ENCODE measurements at places on chromosomes 1 and 21.

GRCh38 chr1:117592155-117592554, 13.7 kb upstream of the TENT5C start:
- DNase-seq = no peak

DNA sequence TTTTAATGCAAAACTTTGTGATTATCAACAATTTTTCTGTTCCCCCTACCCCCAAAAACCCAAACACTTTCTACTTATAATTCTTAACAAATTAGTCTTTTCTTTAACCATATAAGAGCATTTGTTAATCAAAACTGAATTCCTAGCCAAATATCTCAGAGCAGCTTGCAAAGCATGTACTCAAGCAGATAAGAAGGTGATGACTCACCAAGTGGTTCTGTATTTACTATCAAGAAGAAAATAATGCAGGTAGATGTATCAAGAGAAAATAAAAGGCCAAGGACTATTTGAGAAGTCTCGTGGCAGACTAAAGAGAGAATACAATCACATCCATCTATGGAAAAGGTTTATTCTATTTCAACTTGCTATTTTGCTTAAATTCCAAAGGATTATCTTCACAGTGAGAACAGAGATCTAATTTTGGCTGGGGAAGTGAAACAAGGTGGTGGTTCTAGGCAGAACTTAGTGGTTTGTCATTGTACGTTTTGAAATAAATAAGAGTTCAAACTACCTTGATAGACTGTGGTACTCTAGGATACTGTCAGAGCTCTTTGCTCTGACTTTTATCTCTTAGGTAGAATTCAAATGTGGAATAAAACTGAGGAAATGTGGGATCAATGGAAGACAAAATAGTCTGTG, 94.7 kb upstream of the NRIP1 start:
- DNase-seq = no peak

- no peak for DNase-seq
These were observed 268.7 kb downstream of the CHRM3 start for GRCh38 chr1:239655023-239655422.

- DNase-seq = no peak
These were observed 146.9 kb upstream of the C1orf174 start for GRCh38 chr1:4046836-4047461.

DNA sequence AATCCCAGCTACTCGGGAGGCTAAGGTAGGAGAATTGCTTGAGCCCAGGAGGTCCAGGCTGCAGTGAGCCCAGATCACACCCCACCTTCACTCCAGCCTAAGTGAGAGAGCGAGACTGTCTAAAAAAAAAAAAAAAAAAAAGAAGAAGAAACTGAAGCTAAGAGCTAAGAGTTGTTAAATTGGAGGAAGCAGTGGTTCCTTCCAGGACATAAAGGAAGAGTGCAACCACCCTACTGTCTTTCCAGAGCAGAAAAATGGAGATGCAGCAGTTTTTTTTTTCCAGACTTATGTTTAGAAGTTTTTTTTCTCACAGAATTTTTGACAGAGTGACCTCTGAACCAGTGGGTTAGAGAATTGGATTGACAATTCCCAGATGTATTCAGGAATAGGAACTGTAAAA, 88.7 kb downstream of the HLX start:
- no peak for DNase-seq

DNA sequence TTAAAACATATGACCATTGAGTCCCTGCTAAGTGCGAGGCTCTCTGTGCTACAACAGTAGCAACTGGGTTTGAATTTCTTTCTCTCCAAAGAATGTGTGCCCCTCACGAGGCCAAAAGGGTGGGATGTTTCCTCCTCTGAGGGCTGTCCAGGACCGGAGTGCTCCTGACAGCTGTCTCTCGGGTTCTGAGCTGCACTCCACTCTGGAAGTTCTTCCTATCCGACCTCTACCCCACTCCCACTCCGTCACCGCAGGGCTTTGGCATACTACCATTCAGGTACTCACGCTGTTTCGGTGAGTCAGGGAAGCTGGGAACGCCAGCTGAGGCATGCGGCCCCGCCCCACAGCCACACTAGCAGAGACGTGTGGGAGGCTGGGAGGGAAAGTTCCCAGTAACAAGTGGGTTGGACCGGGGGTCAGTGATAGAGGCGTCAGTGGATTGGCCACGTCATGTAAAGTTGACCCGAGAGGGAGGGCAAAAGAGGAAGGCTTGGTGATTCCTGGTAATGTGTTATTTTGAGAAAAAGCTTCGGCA, 705 bp upstream of the SLC50A1 start:
- DNase-seq = peak; percentile 47

DNA sequence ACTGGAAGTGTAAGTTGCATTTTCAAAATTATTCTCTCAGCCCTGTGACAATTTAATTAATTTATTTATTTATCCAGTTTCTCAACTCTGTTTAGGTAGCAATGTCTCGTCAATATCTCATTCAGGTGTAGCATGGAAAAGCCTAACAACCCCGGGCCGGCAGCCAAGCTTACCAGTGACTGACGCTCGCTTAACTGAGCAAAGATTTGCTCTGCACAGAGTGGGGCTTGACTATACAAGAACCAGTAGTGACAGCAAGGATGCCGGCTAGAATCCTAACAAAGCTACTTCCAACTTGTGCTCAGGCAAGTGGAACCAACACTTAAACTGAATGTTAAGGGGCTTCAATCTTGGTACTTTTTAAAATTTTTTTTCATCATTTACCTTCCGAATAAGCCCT, 80.9 kb upstream of the ESRRG start:
- DNase-seq = peak; percentile 29
